ENCODE measurements at places on chromosomes 1 and 21.

GRCh38 chr1:180173952-180174351, 19.3 kb downstream of the QSOX1 start:
- DNase-seq, result no peak

GRCh38 chr1:27439150-27439549, 46.7 kb downstream of the GPR3 start:
- no peak for DNase-seq

DNA sequence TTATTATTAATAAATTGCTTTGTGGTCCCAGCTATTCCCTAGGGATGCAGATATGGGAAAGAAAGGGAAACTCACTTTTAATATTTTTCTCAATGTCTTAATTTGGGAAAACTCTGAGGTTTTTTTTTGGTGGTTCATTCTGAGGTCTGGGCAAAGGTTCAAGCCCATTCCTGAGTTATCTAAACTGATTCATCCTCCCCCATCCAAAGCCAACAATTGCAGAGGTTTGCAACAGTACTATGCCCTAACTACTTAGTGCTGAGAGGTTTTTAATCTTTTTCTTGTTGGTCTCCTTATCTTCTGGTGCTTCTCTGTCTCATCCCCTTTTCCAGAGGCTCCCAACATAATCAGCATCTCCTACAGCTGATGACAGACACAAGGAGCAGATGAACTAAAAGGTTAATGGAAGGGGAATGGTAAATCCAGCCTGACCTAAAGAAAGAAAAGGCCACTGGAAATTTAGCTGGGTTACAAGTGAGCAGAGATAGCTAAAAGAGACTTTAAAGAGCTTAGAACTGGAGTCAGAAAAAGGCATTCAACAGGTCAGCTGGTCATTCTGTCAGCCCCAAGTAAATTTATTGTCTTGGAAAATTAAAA, 390.4 kb downstream of the TGFB2 start:
- no peak for DNase-seq

DNA sequence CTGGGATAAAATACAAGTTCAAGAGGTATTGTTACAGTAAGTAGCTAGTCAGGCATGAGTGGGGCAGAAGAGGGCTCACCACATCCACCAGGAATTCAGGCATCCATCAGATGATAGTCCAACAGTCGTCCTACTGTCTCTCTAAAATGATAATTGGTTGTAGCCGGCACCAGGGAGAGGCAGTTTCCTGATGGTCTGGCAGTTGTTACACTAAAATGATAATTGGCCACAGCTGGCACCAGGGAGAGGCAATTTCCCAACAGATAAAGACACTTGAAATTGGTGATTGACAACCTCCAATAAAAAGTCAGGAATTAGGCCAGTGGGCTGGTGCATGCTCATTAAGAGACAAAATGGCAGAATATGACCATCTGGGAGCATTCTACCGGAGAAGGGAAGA, 545.8 kb downstream of the AMY1C start:
- DNase-seq, result no peak

DNA sequence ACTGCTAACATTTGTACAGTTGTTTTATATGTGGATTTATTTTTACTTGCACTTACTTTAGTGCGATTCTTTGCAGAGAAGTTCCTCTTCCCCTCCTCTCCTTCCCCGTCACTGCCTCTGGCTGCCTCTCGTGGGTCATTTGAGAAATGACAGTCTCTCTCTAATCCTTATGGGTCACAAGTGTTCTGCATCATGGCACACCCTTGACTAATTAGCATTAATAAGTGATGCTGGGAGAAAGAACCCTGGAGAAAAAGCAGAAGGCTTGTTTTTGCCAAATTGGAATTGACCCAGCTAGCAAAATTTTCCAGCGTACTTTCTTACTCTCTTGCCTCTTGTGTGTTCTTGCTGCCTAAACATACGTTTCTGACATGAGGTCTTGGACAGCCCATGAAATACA, 301.2 kb downstream of the DUSP10 start:
- no peak for DNase-seq

- no peak for DNase-seq
Observed at GRCh38 chr1:3314491-3315381, 139.7 kb upstream of the ARHGEF16 start.

DNA sequence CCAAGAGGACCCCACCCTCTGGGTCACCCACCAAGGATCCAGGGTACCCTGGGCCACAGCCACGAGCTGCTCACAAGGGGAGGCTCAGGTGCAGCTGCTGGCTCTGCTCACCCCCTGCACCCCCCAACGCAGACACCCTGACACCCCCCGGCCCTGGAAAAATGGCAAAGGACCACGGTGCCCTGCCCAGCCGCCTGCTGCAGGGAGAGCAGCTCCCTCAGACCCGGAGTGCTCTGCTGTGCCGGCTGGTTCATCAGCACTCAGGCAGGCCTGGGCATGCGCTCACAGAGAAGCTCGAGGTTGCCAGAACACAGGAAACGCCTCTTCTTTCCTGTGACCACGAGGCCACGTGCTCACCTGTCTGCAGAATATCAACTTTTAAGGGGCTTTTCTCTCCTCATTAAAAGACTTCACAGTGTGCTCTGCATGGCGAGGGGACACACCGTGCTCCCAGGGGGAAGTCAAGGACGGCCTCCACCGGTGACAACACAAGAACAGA, 4.3 kb upstream of the C1QTNF12 start:
- DNase-seq, result peak; percentile 54

Measured in activated T-cell treated with anti-CD3 and anti-CD28 coated beads for 24 hours (primary cell).